ENCODE measurements at places on chromosomes 4 and X.

- DNase-seq: no peak
These were observed 103.8 kb upstream of the LEF1 start for GRCh38 chr4:108272561-108272960.

- no peak for DNase-seq
These were observed 118.7 kb upstream of the ANXA3 start for GRCh38 chr4:78432896-78433295.

- DNase-seq: no peak
These were observed 363.9 kb downstream of the MID1IP1 start for GRCh38 chrX:39165185-39165584.

GRCh38 chr4:128782076-128782715, 27.3 kb upstream of the JADE1 start:
- DNase-seq: peak; percentile 39

DNA sequence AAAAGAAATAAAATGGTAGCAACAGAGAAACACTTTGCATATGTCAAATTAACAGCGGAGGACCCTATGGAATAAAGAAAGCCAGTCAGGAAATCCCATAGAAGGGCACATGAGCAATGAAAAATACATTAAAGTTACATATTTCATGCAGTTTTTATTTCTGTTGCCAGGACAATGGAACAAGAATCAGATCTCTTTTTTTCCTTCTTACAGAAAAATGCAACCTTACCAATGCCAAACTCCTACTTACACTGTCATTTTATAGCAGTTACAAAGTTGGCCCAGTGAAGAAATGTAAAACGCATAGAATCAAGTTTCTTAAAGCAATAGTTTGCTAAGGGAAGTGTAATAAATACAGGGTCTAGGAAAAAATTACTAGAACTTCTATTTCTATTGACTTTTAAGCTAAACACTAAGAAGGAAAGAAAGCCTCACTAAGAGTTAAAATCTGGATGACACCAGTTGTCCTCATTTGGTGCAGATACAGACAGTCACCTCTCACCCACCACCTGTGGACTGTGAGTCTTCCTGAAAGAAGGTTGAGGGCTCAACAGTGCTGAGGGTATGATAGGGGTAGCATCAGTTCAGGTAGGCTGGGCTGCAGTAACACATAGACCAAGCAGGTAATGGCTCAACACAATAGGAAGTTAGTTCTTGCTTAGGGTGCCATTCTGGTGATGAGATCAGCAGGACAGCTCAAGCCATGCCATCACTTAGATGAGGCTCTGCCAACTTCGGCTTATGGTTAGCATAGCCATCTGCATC, 224.6 kb downstream of the ANAPC10 start:
- no peak for DNase-seq

DNA sequence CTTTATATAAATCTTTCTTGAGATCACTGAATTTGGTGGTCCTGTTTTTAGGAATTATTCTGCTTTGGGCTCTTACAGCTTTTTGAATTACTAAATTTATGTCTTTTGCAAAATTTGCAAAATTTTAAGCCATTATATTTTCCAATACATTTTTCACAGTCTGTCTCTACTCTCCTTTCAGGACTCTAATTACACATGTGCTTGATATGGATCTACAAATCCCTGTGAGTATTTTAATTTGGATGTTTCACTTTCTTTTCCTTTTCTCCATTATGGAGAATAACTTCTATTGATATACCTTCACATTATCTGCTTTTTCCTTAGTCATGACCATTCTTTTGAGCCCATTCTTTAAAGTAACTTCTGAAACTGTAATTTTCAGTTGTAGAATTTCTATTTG, 315.4 kb downstream of the DCAF12L2 start:
- DNase-seq: no peak

- no peak for DNase-seq
These were observed 10.7 kb downstream of the GPRIN3 start for GRCh38 chr4:89296896-89297295.

GRCh38 chr4:83113429-83113786, 1.1 kb downstream of the PLAC8 start:
- DNase-seq: peak; percentile 39

DNA sequence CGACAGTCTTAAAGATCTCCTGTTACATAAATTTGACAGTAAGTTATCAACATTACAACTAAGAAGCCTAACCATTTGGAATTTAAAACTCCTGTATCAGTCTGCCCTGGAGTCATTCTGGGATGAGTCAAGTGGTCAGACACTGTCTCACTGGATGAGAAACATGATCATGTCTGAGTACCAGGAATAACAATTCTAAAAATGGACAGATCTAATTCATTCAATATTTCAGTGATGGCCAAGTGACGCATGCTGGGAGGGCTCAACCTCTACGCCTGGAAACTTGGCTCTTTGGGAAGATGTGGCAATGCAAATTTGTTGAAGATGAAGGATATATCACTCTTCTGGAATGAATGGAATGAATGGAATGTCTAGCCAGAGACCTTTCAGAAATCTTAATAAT, 1427.2 kb downstream of the STIM2 start:
- DNase-seq: no peak

GRCh38 chr4:138226351-138226750, 15.8 kb downstream of the SLC7A11 start:
- DNase-seq: no peak

DNA sequence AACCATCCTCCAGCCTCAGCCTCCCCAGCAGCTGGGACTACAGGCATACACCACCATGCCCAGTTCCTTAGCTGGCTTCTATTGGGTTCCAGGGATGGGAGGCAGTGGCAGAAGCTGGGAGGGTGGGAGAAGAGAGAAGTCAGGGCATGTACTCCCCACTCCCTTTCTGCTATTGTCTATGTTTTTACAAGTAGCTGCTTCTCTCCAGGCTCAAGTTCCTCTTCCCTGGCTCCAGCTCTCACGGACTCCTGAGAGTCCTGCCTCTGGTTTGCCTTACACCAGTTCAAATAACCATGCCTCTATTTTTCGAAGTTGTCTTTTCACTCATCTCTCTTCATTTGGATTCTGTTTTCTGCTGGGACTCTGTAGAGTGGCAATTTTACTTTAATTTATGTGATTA, 2.9 kb downstream of the TBC1D9 start:
- no peak for DNase-seq

DNA sequence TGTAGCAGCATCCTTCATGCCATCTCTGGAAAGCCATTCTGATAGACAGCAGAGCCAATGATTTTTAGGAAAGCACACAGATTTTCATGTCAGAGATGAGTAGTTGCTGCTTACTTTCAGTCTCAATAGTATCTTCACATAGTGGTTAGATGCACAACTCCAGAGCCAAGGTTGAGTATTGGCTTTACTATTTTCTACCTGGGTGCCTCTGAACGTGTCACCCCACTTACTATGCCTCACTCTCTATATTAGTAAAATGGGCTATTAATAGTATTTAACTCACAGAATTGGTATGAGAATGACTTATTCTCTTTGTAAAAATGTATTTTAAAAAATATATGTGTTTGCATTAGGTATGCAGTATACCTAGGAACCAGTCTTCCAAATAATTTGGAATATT, 108.8 kb upstream of the STIM2 start:
- DNase-seq: no peak

DNA sequence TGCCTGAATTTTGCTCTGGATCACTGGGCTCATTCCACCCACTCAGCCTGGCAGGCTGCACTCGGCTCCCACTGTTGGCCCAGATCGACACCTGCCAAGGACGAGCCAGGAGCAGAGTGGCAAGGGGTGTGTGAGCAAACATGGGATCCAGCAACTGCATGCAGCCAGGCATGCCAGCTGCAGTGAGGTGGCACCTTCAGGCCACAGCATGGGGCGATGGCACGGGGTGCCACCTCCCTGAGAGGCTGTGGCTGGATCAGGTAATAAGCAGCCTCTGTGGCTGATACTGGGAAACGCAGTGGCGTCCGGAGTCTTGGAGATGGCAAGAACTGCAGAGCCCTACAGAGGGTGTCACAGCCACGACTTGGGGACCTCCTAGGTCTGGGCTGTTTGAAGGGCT, 244.5 kb upstream of the FSTL5 start:
- DNase-seq: no peak

GRCh38 chrX:31227250-31227649, 155.4 kb upstream of the FTHL17 start:
- DNase-seq: no peak
